NCI-H2081 treated with DMSO at 0.1 percent for 48 hours (cell line): ENCODE measurements at places on chromosomes 12 and 14.

GRCh38 chr14:91249841-91250616 is 5.5 kb upstream of the GPR68 start:
- DNase-seq, result peak; percentile 14

GRCh38 chr12:79203058-79203647 is 338.6 kb downstream of the SYT1 start:
- DNase-seq, result no peak

DNA sequence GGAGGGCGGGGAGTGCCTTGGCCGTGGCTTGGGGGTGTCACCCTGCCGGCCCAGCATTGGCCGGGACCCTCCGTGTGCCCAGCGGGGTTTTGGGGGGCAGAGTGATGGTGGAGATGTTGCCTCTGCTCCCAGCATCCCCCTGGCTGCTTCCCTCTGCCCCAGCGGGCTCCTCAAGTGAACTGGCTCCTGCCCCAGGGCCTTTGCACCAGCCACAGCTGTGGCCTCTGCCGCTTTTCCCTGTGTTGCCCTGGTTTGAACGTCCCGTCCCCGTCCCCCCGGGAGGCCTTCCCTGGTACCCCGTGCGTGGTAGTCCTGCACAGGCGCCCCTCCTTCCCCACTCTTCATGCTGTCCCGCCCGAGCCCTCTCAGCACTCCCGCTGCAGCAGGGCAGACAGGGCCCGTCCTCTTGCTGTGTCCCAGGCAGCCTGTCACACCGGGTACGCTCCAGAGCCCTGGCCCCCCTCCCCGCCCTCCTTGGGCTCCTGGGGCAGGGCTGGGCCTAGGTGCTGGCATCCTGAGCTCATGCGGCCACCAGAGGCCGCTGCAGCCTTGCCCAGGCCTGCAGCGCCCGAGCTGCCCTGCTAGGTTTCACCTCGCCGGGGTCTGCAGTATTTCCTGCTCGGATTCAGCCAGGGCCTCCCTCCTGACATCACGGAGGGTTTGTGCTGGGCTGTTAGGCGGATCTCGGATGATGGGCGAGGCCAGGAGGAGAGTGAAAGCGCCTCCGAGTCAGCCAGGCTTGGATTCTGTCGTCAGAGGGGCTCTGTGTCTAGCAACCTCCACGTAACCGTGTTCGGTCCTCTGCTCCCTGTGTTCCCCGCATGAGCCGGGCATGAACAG is 9.5 kb downstream of the NOC4L start:
- no peak for DNase-seq

GRCh38 chr12:24404086-24404815 is 454.8 kb upstream of the SOX5 start:
- no peak for DNase-seq

DNA sequence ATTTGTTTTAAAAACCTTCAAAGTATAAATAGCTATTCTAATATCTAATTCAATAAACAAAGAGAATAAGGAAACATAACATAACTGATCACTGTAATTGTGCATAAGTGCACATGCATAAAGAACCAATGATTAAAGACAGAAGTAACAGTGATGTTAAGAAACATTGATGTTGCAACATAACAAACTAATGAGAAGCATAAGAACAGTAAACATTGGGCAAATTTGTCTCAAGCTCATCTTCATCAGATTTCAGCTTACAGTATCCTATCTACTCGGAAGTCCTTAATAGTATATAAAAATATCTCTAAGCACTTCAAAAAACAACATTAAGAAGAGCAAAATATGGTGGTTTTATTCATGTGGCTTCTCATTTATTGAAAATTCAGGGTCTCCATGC is 97.6 kb downstream of the GARIN6 start:
- no peak for DNase-seq

DNA sequence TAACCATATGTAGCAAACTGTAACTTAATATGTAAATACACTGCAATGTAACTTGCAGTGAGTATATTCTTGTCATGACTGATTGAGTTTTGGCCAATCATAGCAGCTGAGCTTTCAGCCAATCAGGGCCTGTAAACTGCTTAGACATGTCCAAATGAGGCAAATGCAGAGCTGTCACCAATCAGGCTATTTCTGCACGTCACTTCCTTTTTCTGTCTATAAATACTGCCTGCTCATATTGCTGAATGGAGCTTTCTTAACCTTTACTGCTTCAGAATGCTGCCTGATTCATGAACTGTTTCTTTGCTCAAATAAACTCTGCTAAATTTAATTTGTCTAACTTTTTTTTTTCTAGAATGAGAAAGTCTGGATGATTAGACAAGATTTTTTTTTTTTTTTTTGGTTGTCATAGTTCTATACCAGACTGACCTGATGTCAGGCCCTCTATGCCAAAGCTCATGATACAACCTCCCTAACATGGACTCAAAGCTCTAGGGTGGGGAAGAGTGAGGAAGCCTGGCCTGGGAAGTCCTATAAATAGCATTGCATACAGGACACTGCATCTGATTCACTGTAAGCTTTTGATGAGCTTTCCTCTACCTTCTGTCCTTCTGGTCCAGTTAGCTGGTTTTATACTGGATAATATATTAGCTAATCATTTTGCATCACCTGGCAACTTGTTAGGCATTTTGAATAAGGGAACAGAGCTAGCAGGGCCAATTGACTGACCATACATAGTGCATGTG is 12.0 kb downstream of the MGP start:
- DNase-seq, result no peak

DNA sequence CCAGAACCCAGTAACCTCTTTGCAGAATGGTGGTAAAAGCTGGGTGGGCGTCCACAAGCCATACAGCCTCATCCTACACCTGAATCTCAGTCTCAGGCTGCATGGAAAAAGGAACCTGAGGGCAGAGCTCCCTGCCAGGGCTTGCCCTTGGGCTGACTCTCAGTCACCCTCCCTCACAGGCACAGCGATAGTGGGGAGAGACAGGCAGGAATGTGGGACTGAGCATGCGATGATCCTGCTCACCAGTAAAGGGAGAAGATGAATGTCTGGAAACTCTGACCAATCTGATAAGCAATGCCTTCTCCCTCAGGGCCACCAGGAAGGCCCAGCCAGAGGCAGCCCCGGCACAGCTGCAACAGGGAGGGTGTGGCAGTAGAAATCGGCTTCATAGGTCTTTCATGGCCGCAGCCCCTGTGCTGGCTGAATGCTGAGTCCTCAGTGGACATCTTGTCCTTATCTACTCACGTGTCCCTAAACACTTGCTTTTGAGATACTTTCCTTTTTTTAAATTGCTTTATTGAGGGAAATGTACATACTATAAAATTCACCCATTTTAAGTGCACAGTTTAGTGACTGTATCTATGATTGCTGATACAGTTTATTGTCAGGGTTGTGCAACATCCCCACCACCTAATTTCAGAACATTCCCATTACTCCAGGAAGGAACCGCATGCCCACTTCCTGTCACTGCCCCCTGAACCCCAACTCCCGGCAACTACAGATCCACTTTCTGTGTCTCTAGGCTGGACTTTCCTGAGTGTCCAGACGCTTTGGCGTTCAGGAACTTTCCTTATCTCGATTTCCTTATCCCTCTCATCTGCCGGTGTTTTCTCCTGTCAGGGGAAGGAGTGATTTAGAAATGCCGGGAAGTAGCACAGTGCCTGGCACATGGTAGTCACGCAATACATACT is 258.1 kb downstream of the PCNX1 start:
- no peak for DNase-seq

GRCh38 chr12:66662179-66662578 is 16.7 kb downstream of the GRIP1 start:
- DNase-seq, result no peak

- no peak for DNase-seq
Measured at GRCh38 chr12:64997858-64998257, 123.2 kb downstream of the WIF1 start.

DNA sequence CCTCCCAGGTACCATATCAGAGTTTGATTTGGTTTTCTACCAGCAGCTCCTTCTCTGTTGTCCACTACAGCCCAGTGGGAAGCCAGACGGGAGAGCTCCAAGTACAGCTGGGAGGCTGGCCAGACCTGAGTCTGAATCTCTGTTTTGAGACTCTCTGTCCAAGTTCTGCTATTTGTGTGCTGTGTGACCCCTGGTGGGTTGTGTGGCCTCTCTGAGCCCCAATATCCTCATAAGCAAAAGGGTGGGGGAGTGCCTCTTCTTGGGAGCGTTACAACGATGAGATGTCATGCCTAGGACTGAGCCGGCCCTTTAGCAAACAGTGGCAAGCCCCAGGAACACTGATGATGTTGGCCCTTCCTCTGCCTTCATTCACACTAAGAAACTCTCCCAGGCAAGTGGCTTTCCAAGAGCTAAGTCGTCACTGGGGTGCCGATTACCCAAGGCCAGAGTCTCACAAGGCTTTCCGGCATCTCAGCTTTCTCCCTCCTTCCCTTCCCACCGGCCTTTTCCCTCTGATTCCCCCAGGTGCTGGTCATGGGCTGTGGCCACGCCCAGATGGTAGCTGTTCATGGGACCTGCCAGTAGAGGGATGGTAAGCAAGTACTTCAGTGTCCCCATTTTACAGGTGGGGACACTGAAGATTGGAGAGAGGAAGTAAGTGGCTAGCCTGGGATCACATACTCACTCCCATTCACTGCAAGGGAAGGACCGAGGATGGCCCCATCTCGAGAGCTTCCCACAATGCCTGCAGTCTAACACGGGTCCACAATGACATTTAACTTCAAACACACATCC is 47.7 kb downstream of the BCL11B start:
- no peak for DNase-seq

GRCh38 chr12:65853489-65854157 is 29.3 kb downstream of the HMGA2 start:
- no peak for DNase-seq

DNA sequence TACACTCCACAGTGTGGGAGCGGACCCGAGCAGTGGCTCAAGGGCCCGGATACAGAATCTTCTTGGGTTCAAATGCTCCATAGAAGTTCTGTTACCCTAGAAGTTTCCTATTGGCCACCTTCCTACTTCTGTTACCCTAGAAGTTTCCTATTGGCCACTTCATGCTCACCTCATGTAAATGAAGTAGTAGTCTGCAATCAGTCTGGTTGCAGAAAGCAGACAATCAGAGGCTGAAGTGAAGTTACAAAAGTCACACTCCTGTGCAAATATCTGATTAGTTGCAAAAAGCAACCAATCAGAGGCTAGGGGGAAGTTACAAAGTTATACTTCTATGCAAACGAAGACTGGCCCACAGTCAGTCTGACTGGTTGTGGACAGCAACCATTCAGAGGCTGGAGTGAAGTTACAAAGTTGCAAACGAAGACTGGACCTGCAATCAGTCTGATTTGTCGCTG is 77.8 kb upstream of the CPNE8 start:
- no peak for DNase-seq

DNA sequence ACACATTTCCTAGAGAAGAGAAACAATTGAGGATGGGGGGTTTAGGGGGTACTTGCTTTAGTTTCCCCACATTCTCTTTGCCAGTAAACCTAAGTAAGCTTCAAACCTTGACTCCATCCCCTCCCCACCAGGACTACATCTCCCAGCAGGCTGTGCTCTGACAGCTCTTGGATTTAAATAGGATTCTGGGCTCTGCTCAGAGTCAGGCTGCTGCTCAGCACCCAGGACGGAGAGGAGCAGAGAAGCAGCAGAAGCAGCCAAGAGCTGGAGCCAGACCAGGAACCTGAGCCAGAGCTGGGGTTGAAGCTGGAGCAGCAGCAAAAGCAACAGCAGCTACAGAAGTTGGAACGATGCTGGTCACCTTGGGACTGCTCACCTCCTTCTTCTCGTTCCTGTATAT is 20.6 kb downstream of the RDH12 start:
- DNase-seq, result no peak

- DNase-seq, result no peak
Measured at GRCh38 chr14:91061056-91061887, 831 bp upstream of the RPS6KA5 start.

- DNase-seq, result no peak
Measured at GRCh38 chr14:52000019-52000582, 10.8 kb downstream of the RTRAF start.

DNA sequence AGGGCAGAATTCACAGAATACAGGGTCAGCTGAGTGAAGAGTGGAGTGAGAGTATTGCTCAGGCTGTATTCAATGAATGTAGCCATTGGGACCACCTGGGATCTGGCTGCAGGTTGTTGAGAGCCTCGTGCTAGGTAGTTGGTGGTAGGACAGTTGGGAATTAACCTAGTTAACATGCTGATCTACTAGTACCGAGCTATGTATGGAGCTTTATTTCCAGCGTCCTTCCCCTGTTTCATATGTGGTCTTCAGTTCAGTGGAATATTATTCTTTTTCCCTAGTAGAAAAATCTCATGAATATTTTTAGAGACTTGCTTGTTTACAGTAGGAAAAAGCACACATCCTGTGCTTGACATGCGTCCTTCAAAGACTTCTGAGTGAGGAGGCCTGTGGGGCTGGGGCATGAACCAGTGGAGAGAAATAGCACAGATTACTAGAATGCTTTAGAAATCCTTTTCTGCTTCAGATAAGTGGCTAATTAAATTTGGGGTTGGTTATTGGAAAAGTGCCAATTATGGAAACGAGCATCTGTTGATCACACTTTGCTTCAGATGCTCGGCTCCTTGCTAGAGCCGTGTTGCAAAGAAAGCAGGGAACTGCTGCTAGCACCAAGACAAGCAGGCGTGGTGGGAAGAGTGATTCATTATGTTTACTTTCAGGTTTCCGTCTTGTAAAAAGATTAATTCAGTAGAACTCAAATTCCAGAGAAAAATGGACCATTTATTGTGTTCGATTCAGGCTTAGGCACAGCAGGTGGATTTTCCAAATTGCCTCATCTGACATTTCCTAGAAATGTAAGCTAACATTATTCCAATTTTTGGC is 53.6 kb downstream of the ARF6 start:
- no peak for DNase-seq

GRCh38 chr12:125029761-125030358 is 35.4 kb upstream of the AACS start:
- DNase-seq, result no peak

GRCh38 chr12:26271889-26272492 is 76.6 kb downstream of the SSPN start:
- DNase-seq, result no peak

DNA sequence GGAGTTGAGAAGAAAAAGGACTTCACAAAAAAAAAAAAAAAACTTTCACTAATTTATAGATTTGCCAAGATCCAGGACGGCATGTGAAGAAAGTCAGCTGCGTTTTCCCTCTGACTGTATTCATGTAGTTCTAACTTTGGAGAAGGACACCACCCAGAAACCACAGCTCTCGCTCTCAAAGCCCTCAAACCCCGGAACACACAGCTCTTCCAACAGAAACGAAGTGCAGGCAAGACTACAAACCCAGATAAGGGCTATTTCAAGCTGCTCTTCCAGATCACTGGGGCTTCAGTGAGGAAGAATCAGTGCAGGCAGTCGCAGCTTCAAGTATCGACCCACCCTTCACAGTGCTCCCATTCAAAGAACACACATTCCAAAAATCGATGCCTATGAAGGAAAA is 13.2 kb downstream of the KCNH5 start:
- DNase-seq, result no peak

- no peak for DNase-seq
Measured at GRCh38 chr14:76434220-76434619, 58.3 kb downstream of the ESRRB start.

DNA sequence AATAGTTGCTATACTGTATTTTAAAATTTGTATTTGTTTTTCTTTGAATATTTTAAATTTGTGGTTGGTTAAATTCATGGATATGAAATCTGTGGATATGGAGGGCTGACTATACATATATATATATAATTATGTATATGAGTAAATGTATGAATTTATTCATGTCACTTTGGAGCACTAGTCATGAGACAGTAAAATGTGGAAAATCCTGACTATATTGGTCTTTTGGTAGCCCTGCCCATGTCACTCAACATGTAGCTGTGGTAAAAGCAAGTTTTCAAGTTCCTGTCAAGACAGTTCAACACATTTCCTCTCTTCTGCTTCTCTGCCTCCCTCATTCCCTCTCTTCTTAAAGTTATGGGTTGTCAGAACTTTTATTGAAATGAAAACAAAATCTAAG is 17.3 kb upstream of the C12orf71 start:
- no peak for DNase-seq
